ENCODE measurements at places on chromosomes 5 and 9.

DNA sequence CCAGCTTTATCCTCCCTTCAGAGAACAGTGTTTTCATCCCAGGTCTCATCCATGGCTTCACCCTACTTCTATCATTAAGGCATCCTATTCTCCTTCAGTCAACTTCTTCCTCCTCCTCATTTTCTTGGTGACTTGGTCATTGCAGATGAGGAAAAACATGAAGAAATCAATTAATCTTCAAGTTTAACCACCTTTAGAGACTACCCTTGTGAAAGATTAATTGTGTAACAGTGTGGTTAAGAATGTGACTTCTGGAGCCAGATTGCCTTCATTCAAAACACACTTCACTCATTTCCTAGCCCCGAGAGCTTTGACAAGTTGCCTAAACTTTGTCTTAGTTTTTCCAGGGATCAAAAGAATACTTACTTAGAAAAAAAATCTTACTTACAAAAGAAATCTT is 110.0 kb downstream of the STK32A start:
- DNase-seq = no peak

- no peak for DNase-seq
Observed at GRCh38 chr9:88015606-88016005, 41.3 kb upstream of the CDK20 start.

GRCh38 chr5:155087036-155087435 is 73.5 kb downstream of the KIF4B start:
- DNase-seq = no peak

DNA sequence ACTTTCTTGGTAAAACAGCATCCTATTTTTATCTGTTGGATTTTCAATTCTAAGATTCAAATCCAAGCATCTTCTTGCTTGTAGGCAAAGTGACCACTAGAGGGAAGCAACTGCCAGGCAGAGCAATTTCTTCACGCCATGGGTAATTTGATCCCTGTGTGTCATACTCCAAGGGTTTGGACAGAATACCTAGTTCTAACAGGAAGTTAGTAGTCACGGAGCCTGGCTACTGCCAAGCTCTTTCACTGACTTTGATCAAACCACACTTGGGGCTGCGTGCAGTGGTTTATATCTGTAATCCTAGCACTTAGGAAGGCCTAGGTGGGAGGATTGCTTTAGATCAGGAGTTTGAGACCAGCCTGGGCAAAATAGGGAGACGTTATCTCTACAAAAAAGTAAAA is 473.6 kb upstream of the TNC start:
- DNase-seq = no peak

GRCh38 chr9:125564631-125565030 is 142.4 kb downstream of the MAPKAP1 start:
- DNase-seq = no peak

GRCh38 chr9:133237035-133237731 is 28.1 kb upstream of the OBP2B start:
- no peak for DNase-seq

DNA sequence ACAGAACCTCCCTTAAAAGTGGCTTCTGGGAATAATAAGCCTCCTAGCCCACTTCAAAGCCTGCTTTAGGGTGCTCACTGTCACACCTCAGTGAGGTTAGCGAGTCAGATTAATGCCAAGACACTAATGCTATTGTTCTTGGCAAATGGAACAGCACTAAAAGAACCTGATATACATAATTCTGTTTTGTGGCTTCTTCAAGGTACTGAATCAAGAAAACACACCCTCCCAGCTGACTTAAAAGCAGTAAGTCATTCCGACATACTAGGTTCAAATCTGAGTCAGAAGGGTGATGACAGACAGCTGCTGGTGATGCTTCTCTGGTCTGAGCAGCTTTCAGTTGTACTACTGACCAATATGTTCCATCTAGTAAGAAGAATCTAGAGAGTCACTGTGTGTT is 121.6 kb downstream of the OXCT1 start:
- DNase-seq = no peak

- no peak for DNase-seq
Observed at GRCh38 chr5:179915406-179915935, 7.8 kb upstream of the TBC1D9B start.

DNA sequence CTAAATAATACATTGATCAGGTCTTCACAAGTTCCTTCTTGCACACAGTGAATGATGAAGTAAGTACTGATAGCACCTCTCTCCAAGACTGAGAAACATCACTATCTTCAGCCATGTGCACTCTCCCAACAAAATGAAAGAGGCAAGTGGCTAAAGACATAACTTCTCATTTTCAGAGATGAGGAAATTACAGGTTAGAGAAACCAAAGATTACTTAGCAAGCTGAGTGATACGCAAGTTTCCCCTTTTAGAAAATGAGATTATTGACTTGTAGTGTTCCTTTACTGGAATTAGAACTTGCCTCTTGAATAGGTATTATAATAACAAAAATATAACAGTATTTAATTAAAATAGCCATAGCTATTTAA is 21.6 kb downstream of the CEMIP2 start:
- no peak for DNase-seq

DNA sequence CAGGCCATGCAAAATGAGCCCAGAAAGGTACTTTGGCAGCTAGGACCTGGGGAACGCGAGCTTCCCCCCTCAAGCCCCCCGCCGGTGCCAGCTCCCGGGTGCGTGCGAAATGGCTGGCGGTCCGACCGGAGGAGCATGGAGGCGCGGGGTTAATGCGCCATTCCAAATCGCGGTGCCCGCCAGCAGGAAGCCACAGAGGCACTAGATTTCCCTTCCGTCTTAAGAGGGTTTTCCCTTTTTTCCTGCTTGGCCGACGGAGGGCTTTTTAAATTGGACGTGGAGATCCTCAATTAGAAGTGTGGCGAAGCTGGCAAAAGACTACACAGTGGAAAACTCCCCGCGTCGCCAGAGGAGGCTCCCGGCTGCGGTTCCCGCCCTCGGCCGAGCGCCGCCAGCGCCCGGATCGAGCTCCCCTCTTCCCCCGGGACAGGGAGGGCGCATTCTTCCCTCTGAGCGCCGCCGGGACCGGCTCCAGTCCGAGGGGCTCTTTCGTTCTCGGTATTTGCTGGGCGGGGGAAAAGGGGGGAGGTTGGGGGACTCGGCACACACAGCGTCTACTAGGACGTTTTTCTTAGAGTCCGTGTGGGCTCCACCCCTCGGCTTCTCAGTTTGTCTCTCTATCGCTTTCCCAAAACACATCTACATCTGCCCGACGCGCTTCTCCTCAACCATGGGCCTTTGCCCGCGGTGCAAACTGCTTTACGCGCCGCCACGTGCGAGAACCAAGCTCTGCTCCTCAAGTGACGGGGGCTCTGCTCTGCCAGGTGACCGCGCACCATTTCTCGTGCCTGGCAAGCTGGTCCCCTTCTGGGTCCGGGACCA is 3.0 kb downstream of the GDNF start:
- no peak for DNase-seq

- DNase-seq = no peak
Observed at GRCh38 chr9:20538956-20539355, 83.3 kb downstream of the MLLT3 start.

GRCh38 chr5:68418201-68418600 is 202.6 kb downstream of the PIK3R1 start:
- DNase-seq = no peak

- DNase-seq = no peak
Observed at GRCh38 chr9:15670894-15671293, 118.1 kb downstream of the CCDC171 start.

GRCh38 chr5:52831786-52832511 is 44.2 kb downstream of the ITGA1 start:
- no peak for DNase-seq

DNA sequence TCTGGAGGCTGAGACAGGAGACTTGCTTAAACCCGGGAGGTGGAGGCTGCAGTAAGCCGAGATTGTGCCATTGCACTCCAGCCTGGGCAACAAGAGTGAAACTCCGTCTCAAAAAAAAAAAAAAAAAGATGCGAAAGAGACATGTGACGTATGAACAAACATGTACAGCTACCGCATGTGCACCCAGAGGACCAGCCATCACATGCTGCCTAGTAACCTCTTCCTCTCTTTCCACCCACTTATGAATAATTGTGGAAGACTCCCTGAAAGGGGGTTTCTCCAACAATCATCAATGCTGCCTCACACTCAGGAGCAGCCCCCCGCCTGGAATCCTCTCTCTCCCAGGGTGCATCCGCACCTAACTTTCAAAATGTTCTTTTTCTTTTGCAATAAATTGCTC is 2.2 kb downstream of the SARDH start:
- DNase-seq = no peak

DNA sequence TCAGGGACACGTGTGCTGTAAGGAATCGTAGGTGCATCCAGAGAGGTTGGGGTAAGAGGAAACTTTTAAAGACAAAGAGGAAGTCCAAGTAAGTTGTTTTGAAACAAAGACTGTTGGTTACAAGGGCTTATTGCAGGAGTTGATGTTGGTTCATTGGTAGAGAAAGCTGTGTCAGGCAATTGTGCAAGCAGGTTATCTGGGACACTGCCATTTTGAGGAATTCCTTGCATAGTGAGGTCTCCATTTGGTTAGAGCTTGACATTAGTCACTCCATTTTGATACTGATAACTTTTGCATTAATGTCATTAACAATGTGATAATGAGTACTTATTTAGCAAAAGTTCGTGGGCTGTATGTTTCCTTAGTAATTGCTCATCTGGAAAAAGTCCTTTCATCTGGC is 24.9 kb downstream of the CNOT6 start:
- no peak for DNase-seq

GRCh38 chr5:96968614-96969013 is 32.7 kb downstream of the LNPEP start:
- DNase-seq = no peak

- DNase-seq = no peak
Observed at GRCh38 chr5:53035868-53036381, 46.8 kb downstream of the ITGA2 start.

GRCh38 chr9:94096819-94097577 is 12.7 kb downstream of the PTPDC1 start:
- DNase-seq = no peak

DNA sequence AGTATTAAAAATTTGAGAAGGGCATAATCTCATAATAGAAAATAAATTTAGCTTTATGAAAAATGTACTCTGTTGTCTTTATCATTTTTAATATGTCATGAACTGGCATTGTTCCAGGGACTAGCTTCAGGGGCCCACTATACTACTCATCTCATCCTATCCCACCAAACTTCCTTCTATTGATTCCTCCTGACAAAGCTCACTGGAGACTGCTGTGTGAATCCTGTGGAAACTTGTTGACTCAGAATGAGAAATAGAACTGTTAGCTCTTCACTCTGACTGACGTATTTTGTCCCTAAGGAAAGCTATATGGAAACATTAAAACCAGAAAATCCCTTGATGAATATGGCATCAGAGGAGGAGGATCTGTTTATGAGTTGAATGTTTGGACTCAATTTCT is 29.8 kb upstream of the BNIP1 start:
- DNase-seq = no peak

- no peak for DNase-seq
Observed at GRCh38 chr9:111463048-111463447, 21.1 kb downstream of the ECPAS start.

DNA sequence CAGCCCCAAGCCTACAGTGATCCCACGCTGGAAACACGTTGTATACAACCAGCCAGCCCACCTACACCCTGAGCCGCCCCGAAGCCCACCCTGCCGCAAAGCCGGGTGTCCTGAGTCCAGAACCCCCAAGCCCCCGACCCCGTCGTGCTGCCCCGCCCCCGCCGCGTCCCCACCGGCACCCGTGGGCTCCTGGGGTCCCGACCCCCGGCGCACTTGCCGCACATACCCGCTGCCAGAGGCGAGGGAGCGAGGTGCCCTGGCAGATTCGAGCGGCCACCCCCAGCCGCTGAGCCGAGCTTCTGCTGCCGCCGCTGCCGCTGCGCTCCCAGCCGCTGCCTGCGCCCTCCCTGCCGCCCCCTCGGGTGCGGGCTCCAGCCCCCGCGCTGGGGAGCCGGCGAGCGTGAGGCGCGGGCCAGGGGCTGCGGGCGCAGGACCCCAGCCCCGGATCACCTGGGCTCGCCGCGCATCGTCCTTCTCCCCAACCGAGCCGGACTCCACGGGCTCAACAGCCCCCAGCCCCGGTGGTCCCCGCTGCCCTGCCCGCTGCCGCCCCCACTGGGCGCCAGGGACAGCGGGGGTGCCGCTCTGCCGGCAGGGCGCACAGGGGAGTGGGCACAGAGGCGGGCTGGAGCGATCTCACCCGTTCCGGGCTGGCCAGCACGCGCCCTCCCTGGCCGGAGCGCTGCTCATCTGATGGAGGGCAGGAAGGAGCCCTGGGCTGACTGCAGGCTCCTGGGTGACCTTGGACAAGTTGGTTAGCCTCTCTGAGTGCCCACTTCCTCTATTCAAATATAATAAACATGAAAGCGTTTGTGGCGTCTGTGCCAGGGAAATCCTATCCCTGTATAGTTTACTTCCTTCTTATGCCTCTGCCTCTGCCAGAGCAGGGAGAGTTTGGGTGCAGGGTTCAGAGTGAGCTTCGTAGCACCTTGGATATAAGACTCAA is at the start of gene HTR4:
HTR4 (minus strand) TSS at position 692 of the 946 bp plus-strand sequence. CDS start 17,513 bp downstream, outside the sequence.
- no peak for DNase-seq

DNA sequence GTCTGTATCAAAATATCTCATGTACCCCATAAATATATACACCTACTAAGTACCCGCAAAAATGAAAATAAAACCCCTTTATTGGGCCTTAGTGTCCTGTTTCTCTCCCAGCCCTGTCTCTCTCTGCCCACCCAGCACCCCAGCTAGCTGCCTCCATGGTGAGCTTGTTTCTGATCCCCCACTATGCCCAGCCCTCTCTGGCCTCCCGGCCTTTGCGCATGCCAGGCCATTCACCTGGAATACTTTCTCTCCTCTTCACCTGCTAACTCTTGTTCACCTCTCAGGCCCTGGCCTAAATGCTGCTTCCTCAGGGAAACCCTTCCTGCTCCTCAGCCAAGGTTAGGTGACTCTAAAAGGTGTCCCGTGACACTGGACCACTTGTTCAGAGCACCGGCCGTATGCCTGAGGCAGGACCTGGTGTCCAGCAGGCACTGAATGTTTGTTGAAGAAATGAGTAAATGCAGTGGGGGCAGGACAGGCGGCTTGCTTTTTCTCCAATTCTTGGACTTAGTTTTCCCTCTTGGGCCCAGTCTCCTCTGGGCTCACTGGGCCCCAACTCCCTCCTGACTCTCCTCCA is 58.5 kb downstream of the PSD2 start:
- DNase-seq = no peak
